ENCODE measurements at places on chromosomes 12 and 14.

GRCh38 chr12:20039562-20039961 is 328.8 kb upstream of the PDE3A start:
- no peak for DNase-seq

GRCh38 chr14:68623826-68624225 is 169.0 kb downstream of the ZFP36L1 start:
- DNase-seq, result no peak

DNA sequence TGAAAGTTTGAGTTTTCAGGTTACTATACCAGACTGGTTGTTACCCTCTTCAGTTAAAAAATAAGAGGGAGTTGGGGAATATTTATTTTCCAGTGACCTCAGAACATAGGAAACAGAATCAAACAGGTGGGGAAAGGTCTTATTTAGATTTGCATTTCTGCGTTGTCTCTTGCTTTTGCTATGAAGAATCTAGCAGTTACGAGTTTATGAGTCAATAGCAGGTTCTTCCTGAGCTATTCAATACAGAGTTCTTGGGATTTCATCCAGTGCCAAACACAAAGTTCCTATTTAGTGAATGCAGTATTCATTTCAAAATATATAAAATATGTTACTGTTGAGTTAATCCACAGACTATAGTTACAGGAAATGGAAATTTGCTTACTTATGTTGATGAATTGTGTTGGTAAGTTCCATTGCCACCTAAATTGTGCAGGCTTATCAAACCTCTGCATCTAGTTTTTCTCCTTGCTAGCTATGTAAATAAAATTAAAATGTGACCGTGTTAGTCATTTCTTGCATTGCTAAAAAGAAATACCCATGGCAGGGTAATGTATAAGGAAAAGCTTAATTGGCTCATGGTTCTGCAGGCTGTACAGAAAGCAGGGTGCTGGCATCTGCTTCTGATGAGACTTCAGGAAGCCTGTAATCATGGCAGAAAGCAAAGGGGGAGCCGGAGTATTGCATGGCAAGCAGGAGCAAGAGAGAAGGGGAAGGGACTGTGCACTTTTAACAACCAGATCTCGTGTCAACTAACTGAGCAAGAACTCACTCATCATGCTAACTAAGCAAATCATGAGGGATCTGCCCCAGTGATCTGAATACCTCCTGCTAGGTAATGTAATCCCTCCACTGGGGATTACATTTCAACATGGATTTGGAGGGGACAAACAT is 110.2 kb downstream of the KTN1 start:
- DNase-seq, result no peak

- DNase-seq, result no peak
Observed at GRCh38 chr12:88945051-88945732, 364.9 kb upstream of the KITLG start.

GRCh38 chr14:105166571-105167302 is 1.8 kb downstream of the JAG2 start:
- DNase-seq, result no peak

DNA sequence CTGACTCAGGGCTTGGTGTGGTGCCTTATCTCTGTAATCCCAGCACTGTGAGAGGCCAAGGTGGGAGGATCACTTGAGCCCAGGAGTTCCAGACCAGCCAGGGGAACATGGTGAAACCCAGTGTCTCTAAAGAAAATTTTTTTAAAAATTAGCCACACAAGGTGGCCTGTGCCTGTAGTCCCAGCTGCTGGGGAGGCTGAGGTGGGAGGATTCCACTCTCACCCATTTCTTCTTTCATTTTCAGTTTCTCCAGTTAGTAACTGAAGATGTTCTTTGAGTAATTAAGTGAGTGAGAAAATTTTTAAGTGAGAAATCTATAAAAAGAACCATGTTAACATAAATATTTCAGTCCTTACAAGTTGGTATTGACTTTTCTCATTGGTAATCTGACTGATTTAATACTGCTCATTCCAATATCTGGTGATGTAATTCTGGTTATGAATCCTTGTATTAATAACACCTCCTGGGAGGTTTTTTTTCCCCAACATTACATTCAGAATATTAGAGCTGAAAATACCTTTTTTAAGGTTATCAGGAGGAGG is 6.1 kb downstream of the METTL3 start:
- DNase-seq, result no peak

GRCh38 chr12:118304093-118304492 is 68.6 kb downstream of the TAOK3 start:
- no peak for DNase-seq

GRCh38 chr12:93753285-93753684 is 76.1 kb downstream of the CRADD start:
- no peak for DNase-seq
